ENCODE measurements at places on chromosomes 4 and X.

- no peak for DNase-seq
Observed at GRCh38 chr4:125734504-125734903, 419.7 kb downstream of the FAT4 start.

GRCh38 chr4:129144755-129145206 lies 48.8 kb downstream of the C4orf33 start:
- no peak for DNase-seq

DNA sequence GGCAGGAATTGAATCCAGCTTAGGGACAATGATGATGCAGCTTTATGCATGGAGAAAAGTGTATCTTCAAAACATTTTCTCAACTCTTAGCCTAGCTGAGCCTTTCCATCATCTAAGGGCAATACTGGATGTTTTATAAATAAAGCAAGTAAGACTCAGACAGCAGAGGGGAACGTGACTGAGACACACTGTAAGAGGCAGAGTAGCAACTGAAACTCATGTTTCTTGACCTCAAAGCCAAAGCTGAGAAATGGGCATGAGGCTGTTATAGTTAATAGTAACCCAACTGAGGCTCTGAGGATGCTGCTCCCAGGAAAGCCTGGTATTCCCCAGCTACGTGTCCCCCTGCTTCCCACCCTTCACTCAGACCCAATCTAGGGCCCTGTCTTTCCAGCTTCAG lies 44.6 kb downstream of the ARHGEF9 start:
- DNase-seq, result no peak

DNA sequence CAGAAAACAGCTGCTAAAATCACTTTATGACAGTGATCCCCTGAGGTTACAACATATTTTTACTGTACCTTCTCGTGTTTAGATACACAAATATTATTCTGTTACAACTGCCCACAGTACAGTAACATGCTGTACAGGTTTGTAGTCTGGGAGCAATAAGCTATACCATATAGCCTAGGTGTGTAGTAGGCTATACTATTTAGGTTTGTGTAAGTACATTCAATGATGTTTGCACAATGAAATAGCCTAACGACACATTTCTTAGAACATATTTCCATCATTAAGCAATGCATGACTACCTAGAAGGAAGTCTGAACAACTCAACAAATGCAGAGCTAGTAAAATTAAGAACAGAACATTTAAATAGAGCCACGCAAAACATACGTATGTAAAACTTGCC lies 112.7 kb downstream of the ZAR1 start:
- no peak for DNase-seq

DNA sequence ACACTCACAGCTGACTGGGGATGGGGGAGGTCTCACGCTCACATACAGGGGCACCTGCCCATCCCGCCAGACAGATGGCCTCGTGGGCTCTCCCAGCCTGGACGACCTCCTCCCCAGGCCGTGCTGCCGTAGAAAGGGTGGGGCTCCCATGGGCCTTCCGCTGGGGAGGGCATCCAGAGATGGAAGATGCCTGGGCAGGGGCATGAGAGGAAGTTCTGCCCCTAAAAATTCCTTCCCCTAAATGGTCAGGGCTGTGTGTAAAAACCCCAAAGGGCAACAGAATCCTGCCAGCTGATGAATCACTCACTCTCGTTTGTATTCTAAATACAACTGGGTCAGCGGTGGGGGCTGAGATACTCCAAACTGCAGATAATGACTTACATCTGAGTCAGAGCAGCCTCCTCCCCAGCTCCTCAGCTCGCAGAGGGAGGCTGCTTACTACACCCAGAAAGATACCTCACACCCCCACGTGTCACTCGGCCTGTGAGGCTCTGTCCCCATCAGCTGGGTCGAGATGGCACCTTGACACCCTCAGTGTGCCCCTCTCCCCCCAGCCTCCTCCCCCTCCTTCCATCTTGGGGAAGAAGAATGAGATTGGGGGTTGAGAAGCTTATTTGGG lies 10.1 kb downstream of the WDR1 start:
- DNase-seq, result no peak

GRCh38 chr4:120921456-120922380 lies 808 bp downstream of the PRDM5 start:
- DNase-seq, result peak; percentile 64

DNA sequence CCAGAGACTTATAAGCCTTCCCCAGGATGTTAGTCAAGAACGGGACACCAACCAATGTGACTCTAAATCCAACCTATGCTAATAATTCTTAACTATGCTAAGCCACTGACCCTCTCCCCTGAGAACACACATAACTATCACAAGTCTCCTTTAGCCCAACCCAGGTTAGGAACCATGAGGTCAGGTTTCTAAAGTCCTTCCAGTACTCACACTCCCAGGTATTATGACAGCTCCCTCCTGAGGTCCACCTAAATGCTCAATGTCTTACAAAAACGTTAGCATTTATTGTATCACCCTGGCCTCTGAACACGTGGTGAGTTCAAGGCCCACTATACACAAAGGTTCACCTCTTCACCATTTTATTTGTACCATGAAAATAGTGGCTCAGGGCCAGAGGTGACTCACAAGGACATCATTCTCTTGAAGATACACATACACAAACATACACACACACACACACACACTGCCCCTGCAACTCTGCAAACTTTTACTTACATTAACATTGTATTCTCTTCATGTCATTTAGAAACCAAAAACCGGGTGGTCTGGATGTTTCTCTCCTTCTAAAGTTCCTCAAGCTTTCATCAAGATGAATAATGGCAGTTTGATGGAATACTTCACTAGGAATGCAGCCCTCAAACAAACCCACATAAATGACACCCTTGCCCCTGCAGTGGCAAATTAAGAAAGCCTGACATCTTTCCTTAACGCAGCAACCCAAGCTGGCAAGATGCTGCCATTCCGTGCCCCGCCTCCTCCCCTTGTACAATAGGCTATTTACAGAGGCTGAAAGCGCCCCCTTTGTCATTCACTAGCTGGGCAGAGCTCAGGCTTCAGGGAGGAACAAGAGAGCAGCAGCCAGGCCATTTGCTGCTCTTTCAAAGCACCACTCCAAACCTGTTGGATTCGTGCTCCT lies 17.7 kb downstream of the ACSL1 start:
- peak; percentile 35 for DNase-seq

GRCh38 chrX:150573106-150573505 lies 4.7 kb downstream of the MTM1 start:
- no peak for DNase-seq

DNA sequence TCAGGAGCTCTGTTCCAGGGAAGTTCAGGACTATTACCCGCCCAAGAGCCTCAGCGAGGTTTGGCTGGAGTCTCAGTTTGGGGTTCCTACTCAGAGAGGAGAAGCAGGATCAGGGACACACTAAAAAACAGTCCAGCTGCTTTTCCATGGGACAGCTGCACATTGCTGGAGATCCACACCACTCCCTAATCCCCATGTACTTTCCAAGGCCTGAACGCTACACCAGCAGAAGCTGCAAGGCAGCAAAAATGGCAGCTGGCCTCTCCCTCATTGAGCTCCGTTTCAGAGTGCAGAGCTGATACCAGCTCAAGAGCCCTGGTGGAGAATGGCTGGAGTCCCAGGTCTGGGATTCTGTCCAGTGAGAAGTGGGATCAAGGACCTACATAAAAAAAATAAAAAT lies 551.2 kb upstream of the PABPC5 start:
- no peak for DNase-seq

GRCh38 chr4:78953769-78954666 lies 14.8 kb upstream of the PAQR3 start:
- DNase-seq, result peak; percentile 48

GRCh38 chr4:142088906-142089305 lies 452.5 kb downstream of the IL15 start:
- no peak for DNase-seq

- DNase-seq, result no peak
Observed at GRCh38 chrX:69138118-69138390, 27.2 kb downstream of the PJA1 start.

DNA sequence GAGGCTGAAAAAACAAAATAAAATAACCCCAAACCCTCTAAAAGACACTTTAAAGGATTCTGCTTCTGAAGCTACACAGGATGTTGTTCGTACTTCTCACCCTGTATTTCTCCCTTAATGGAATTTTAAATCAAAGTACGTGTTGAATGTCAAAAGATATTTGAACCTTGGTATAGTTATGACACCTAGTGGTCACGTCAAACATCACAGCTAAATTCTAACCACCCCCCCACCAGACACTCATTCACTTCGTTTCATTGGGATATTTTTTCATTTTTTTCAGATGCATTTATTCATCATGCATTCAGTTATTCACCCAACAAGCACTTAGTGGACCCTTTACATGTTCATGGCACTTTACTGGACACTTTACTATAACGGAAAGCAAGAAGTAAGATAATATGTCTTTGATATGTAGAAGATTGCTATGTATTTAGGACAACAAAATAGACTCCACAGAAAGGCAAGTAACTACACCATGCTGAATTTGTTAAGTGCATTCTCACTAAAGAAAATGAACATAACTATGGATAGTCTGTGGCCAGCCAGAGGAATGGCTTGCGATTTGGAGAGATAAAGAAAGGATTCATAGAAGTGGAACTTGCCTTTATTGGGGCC lies 62.5 kb upstream of the GPR174 start:
- peak; percentile 3 for DNase-seq

- DNase-seq, result no peak
Observed at GRCh38 chr4:42478509-42478908, 81.2 kb downstream of the SHISA3 start.

DNA sequence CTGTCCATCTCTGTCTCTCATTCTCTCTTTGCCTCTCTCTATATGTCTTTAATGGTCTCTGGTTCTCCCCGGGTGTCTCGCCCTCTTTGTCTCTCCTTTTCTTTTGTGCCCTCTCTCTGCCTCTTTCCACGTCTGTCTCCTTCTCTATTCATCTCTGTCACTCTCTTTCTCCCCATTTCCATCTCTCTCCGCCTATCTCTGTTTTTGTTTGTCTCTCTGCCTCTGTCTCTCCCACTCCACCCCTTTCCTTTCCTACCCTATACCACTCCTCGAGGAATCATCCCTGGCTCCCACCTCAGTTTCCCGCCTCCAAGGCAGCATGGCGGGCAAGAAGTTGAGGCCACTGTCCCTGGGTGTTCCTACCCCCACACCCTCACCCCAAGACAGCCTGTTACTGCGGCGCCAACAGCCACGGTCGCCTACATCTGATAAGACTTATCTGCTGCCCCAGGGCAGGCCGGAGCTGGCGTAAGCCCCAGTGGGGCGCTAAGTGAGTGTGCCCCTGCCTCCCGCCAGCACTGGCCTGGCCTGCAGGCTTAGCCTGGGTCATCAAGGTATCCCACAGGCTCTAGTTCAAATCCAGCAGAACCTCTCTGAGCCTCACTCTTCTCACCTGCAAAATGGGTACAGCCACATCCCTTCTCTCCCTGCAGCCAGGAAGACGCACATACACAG lies 713 bp upstream of the GATA1 start:
- no peak for DNase-seq

- no peak for DNase-seq
Observed at GRCh38 chr4:90028460-90028859, 98.7 kb upstream of the CCSER1 start.

GRCh38 chr4:185754961-185755360 lies 57.0 kb downstream of the SORBS2 start:
- DNase-seq, result peak; percentile 32

GRCh38 chrX:50152456-50152855 lies 48.4 kb downstream of the AKAP4 start:
- DNase-seq, result no peak

DNA sequence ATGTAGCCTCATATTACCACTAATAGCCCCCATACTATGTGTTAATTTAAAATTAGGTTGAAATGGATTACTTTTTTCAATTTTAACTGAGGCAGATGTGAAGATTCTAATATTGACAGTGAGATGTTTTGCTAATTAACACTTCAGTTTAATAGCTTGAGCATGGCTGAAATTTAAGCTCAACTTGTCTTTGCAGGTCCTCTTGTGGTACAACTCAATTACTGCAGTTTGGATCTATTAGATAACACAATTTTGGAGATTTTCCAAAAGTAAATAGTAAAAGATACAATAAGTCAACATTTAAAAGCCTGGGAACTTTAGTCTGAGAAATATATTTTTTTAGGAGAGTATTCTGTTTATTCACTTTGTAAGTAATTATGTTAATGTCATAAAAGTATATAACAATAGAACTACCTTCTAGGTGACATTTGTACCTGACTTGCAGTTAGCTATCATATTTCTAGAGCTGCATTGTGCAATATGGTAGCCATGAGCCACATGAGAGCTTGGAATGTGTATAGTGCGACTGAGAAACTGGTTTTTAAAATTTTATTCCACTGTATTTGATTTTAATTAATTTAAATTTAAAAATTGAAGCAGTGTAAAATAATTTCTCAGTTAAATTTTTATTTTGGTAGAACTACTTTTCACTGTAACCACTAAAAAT lies 73.1 kb upstream of the FMR1 start:
- no peak for DNase-seq

- DNase-seq, result no peak
Observed at GRCh38 chr4:147528054-147528453, 47.2 kb downstream of the EDNRA start.

- no peak for DNase-seq
Observed at GRCh38 chr4:110224812-110225211, 26.4 kb upstream of the ELOVL6 start.

- peak; percentile 41 for DNase-seq
Observed at GRCh38 chr4:182863501-182863900, 53.7 kb downstream of the DCTD start.

GRCh38 chrX:110698696-110699095 lies 96.9 kb downstream of the CHRDL1 start:
- DNase-seq, result no peak

DNA sequence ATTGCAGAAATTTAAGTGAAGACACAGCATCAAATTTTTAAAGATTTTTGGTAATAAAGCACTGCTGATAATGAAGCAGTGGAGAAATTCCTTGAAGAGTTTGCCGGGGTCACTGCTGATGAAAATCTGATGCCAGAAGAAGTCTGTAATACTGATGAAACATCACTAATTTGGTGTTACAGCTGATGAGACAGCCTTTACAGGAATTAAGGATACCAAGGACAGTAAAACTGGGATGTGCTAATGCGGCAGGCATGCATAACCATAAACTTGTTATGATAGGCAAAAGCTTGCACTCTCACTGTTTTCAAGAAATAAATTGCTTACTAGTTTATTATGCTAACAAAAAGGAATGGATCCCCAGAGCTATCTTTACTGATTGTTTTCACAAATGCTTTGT lies 52.9 kb upstream of the VEGFC start:
- DNase-seq, result no peak

Measured in NCI-H146 (cell line).